ENCODE measurements at places on chromosomes 3 and 15.

- no peak for DNase-seq
These were observed 222.5 kb downstream of the NR2F2 start for GRCh38 chr15:96553006-96553405.

- no peak for DNase-seq
These were observed 121.4 kb downstream of the GMPS start for GRCh38 chr3:155991847-155992246.

DNA sequence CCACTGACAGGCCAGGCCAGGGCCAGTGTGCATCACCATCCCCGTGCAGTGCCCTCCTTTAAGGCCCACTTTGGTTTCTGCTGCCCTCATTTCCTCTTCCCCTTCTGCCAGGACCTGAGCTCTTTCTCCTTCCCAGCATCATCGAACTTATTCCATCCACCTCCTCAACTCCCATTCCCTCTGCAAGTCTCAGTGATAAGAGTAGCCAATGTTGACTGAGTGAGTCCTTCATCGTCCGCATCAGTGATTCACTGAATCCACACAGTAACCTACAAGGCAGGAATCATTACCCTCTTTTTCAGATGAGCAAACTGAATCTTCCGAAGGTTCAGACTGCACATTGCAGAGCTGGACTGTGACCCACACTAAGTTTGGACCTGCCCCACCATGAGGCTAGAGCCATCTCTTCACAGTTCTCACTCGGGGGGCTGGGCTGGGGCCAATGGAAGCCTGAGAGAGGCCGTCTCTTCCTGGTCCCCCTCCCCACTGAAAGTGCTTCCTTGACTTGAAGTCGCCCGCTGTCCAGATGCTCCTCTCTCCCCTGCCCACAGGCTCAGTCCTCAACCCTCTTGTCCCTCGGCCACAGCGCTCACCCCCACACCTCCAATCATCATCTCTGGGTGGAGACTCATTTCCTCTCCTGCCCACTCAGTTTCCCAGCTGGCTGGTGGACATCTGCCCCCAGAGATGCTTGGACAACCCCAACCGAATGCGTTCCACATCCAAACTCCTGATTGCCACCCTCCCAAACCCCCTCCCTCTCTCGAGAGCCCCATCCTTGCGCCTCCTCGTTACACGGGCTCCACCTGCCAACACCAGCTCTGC is 15.2 kb upstream of the ANPEP start:
- no peak for DNase-seq

DNA sequence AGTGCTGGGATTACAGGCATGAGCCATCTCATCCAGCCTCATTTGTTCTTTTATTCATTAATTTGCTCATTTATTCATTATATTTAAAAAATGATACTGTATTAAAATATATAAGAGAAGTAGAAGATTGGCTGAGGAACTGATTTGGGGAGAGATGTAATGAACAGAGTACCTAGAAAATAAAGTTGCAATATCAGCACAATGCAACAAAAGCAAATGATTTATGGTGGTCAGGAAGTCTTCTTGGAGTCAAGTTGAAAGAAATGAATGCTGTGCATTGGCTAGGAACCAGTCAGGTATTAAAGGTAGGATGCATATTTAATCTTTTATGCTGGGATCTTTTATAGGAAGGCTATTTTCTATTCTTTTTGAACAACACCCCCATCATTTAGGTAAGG is 152.2 kb downstream of the C3orf38 start:
- DNase-seq, result no peak

DNA sequence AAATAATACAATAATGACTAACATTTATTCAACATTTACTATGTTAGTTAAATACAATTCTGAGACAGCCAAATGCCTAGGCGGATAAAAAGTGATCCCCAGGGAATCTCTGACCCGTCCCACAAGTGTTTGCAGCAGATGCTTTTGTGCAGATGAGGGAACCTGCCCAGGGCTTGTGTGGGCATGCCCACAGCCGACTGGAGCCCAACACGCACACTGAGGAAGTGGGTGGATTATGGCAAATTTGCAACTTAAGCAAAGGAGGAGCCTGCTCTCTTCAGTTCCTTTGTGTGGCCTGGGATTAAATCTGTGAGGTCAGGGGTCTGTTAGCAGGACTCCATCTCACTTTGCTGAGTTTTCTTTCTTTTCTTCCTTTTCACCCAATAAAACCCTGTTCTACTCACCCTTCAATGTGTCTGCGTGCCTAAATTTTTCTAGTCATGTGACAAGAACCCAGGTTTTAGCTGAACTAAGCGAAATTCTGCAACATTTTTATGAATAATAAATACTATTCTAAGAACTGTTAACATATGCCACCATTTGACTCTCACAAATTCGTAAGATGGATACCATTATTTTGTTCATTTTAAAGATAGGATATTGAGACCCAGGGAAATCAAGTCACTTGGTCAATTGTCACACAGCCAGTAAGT is 13.9 kb upstream of the RTP1 start:
- no peak for DNase-seq

- DNase-seq, result no peak
These were observed 31.5 kb upstream of the SLC6A6 start for GRCh38 chr3:14370720-14371572.

- no peak for DNase-seq
These were observed 3.9 kb upstream of the ZNF80 start for GRCh38 chr3:114241262-114241661.

GRCh38 chr3:183898028-183898431 is 13.3 kb upstream of the PARL start:
- DNase-seq, result no peak

DNA sequence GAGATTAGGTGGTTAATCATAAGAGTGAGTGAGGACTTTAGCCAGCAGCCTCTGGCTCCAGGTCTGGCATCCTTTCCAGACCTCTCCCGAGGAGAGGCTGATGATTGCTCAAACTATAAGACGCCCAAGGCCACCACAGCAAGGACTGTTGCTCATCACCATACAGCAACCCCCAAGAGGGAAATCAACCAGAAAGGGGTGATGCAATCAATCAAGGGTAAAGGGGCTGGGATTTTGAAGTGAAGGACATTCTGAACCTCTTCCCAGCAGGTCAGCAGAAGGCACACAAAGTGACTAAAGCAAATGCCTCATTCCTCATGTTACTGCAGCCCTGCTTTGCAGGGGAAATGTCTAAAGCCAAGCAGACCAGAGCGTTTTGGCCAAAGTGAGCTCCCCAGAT is 247.3 kb upstream of the IGF1R start:
- no peak for DNase-seq

GRCh38 chr3:123618076-123618708 is 33.3 kb upstream of the HACD2 start:
- no peak for DNase-seq

- no peak for DNase-seq
These were observed 67.5 kb upstream of the SMAD6 start for GRCh38 chr15:66634540-66634939.

GRCh38 chr3:77298417-77298816 is 258.5 kb downstream of the ROBO2 start:
- DNase-seq, result no peak

DNA sequence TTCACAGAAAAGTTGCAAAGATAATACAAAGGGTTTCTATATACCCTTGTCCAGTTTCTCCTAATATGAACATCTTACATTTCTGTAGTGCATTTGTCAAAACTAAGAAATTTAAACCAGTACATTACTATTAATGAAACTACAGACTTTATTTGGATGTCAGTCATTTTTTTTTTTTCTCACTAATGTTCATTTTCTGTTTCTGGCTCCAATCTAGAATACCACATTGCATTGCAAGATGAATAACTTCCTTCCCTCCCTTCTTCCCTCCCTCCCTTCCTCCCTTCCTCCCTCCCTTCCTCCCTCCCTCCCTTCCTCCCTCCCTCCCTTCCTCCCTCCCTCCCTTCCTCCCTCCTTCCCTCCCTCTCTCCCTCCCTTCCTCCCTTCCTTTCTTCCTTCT is 509.2 kb upstream of the MCTP2 start:
- DNase-seq, result no peak
